ENCODE measurements at places on chromosomes 1 and 21. TPM values are rescaled to one million over a fixed set of nuclear protein-coding genes. Genes with fewer than 3 reads are reported as not detected.

Gene TMCC2
- polyA plus RNA-seq: 10.8 TPM

Gene CYP4A11
- polyA plus RNA-seq: not detected

Gene RNF207
- 28.1 TPM for polyA plus RNA-seq

Gene ADGRL2
- polyA plus RNA-seq: 62.7 TPM

Gene MPZ
- 12.5 TPM for polyA plus RNA-seq

Gene FAM167B
- polyA plus RNA-seq: 4.0 TPM

Gene ZNF691
- polyA plus RNA-seq: 10.8 TPM

Gene TLR5
- 5.7 TPM for polyA plus RNA-seq

Gene PM20D1
- not detected for polyA plus RNA-seq

Gene SLC44A5
- 0.30 TPM for polyA plus RNA-seq

Gene DEPDC1
- polyA plus RNA-seq: 7.1 TPM

Gene C1orf50
- polyA plus RNA-seq: 8.2 TPM

Gene OR2T11
- not detected for polyA plus RNA-seq

GRCh38 chr1:235632506-235633401, 16.8 kb downstream of the GNG4 start:
- DNase-seq: no peak

DNA sequence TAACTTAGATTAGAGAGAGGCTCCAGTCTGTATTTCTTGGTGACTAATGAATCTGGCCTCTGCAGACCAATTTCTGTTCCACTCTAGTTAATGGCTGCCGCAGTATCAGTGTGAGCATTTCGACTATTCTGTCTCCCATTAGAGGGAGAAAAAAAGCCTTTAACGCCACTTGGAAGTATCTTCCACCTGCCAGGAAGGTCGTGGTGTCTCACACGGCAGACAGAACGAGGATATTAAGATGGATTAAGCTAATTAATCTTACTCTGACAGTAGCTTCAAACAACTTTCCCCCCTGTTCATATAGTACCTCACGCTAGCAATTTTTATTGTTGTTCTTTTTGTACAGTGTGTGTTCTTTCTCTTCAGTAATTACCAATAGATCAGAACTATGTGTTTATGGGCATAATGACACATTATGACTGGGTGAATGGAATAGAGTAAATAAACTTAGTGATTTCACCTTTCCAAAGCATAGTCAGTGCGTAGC, 153.8 kb downstream of the ADGRL2 start:
- DNase-seq: no peak

- peak; percentile 28 for DNase-seq
These were observed 147.3 kb downstream of the DUSP10 start for GRCh38 chr1:221594576-221594975.

- peak; percentile 72 for DNase-seq
These were observed at the start of gene FMOD for GRCh38 chr1:203351037-203351625. FMOD (minus strand) TSS chr1:203351122; CDS start chr1:203348270, 2,852 bp downstream.

GRCh38 chr1:236122176-236122575, 20.2 kb upstream of the GPR137B start:
- DNase-seq: no peak

DNA sequence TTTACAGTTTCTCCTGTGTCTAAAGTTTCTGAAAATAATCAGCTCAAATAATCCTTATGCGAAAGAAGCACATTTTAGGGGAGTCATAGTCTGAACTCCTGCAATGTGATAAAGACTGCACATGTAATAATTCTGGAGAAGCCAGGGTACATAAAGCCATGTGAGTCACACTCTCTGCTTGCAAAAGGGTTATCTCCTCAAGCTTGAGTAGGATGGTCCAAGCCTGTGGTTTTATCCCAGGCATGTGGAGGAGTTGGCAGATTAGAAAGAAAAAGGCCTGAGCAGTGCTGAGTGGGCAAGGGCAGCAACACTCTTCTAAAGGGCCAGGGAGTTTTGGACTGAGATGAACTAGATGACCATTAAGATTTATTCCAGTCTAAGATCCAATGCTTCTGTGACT, 220.4 kb downstream of the RHOU start:
- DNase-seq: no peak

GRCh38 chr1:71303617-71304041, 222.8 kb upstream of the ZRANB2 start:
- no peak for DNase-seq

- DNase-seq: no peak
These were observed 719 bp downstream of the EYA3 start for GRCh38 chr1:28087614-28088167.

DNA sequence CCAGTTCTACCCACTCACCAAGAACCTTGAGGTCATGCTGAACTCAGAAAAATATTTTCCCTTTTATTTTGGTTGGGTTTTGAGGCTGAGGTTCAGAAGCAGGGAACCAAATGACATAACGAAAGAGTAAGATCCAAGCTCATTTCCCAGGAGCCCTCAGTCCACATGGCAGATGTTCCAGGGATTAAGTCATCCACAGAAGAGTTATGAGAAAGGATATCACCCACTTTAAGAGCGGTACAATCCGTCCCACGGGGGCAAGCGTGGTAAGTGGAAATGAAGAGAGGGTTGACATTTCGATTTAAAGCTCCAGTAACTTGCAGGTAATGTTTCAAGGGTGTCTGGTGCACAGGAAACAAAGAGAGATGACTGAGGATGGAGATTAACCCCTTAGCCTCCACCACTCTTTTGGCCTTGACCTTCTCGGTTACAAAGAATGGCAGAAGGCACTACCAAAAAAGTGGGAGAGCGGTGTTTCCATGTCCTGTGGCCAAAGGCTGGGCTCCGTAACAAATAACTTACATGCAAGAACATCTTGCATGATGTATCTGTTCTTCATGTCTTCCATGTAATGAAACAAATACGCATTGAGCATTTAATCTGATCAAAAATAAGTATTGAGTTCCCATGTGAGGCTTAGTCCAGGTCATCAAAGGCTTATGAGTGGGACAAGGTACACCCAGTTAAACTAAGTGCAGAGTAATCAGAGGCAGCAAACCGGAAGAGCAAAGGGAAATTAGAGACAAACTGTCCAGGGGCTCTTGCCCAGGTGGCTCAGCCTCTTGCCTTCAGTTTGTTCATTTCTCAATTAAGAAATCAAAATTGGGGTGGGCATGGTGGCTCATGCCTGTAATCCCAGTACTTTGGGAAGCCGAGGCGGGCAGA, 241.4 kb downstream of the TOMM20 start:
- peak; percentile 59 for DNase-seq

- no peak for DNase-seq
These were observed 9.7 kb downstream of the MX1 start for GRCh38 chr21:41435706-41436105.

GRCh38 chr1:227170361-227171166, 147.7 kb downstream of the CDC42BPA start:
- DNase-seq: no peak

DNA sequence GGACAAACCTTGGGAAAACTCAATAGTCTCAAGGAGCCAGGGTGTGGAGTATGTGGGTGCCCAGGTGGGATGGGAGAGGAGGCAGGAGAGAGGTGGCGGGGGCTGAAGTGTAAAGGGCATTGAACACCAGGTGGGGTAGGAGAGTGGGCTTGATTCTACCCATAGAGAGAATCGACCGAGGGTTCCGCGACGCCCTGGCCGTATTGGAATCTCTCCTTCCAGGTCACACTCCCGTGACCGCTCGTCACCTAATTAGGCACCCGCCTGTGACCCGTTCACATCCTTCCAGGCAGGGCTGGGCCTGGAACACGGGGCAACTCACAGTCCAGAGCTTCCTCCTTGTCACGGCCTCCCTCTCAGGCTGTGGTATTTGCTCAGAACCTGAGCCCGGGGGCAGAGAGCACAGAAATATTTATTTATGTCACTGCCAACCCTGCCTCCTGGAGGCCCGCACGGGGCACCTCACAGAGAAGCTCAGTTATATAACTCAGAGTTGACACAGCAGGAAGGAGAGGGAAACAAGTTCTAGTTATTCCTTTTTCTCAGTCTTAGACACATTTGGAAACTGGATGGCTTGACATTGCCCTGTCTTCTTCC, 12.0 kb downstream of the NCMAP start:
- DNase-seq: no peak

DNA sequence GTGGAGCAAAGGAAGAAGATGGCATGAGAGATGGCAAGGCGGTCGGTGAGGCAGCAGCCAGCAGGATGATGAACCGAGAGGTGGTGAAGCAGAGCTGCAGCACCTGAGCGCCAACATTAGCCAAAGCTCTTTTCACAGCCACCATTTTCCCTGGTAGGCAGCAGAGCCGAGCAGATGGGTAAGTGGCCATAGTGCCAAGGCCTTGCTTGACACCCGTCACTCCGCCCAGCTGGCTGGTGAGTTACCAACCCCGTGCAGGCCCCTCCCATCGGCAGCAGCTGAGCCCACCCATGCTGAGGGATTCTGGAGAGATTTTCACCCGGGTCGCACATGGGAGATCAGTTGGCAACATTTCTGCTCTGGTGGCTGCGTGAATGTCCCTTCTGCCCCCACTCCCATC, 647.7 kb downstream of the PTPRU start:
- no peak for DNase-seq

DNA sequence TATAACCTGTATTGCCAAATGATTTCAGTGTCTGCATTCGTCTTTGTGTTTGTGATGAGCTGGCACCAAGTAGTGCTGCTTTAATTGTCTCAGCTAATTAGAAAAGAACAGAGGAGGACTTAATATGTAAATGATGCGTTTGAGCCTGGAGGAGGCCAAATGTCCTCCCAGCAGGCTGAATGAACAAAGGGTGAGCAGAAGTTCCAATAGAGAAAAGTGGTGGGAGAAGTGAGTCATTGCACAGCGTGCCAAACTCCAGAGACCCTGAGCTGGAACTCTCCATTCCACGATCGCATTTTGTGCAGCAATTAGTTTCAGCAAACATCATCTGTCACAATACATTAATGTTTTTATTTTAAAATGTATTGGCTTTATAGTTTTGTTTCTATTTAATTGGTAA, 17.9 kb downstream of the ETV3L start:
- DNase-seq: no peak

- no peak for DNase-seq
These were observed 12.3 kb downstream of the RNU1-2 start for GRCh38 chr1:16907870-16908758.

DNA sequence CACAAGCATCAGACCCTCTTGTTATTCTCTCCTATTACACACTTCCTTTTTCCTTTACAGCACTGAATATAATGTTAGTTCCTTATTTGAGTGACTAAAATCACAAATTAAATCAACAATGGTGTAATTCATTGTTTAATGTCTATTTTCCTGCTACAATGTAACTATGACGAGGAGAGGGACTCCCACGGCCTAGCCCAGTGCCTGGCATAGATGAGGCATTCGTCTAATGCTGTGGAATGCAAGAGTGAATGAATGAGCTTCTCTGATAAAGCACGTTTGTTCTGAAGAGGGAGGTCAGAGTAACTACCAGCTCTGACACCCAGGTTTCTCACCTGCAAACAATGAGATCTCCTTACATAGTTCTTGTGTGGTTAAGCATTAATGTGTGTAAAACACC, 479.4 kb downstream of the OMA1 start:
- no peak for DNase-seq

GRCh38 chr1:24413350-24414163, at the start of gene STPG1:
STPG1 (minus strand) TSS chr1:24413782; CDS start chr1:24401388, 12,394 bp downstream.
- DNase-seq: no peak

GRCh38 chr1:80385650-80386049, 1379.1 kb upstream of the ADGRL4 start:
- DNase-seq: no peak

DNA sequence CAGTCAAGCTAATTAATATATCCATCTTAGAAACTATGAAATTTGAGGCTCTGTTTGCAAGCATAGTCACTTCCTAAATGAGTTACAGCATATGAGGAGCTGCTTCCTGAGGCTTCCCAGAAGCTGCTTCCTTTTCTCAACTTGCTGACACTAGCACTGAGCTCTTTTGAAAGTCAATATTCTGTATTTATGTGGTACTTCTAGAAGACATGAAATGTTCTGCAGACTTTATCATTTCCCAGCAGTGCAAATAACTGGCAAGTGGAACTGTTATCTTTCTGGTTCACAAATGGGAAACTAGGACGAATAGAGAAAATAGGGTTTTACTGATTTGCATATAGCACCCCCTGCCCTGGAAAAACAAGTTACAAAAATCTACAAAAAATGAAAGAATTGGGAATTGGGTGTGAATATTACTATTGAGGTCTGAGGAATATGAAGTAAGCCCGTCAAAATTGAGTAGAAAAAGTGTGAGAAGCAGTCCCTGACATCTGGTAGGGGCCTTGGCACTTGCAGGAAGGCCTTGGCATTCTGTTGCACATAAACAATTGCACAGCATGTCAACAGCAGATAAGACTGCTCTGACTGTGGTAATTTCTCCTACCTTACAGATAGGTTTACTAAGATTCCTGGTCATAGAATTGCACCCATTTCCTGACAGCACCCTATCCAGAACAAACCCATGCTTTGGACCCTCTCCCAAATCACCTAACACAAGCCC, 7.1 kb downstream of the GIPC2 start:
- no peak for DNase-seq

DNA sequence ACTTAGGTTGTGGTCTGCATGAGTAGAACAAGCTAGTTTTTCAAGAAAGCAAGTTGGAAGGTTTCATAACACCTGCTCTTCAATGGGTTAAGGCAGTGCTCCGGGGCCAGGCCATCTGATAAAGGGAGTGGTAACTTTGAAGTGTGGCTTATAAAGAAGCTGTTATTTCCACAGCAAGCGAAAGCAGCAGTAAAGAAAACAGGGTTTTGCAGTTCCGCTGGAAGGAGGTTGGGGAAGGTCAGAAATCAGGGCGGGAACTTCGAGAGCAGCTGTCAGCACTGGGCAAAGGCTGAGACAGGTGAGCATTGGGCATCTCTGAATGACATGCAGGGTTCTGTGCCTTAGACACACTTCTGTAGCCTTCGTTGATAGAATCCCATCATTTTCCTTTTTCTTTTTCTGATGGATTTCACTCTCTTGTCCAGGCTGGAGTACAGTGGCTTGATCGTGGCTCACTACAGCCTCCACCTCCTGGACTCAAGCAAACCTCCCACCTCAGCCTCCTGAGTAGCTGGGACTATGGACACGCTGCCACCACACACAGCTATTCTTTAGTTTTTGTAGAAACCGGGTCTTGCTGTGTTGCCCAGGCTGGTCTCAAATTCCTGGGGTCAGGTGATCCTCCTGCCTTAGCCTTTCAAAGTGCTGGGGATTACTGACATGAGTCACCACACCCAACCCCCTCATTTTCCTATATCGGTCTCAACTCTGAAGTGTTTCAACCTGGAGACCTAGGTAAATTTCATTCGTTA, 20.5 kb downstream of the TMEM51 start:
- no peak for DNase-seq

GRCh38 chr1:34778381-34778780, 2.6 kb upstream of the GJB3 start:
- no peak for DNase-seq

- DNase-seq: no peak
These were observed 295.5 kb downstream of the KCNT2 start for GRCh38 chr1:196312739-196313138.

DNA sequence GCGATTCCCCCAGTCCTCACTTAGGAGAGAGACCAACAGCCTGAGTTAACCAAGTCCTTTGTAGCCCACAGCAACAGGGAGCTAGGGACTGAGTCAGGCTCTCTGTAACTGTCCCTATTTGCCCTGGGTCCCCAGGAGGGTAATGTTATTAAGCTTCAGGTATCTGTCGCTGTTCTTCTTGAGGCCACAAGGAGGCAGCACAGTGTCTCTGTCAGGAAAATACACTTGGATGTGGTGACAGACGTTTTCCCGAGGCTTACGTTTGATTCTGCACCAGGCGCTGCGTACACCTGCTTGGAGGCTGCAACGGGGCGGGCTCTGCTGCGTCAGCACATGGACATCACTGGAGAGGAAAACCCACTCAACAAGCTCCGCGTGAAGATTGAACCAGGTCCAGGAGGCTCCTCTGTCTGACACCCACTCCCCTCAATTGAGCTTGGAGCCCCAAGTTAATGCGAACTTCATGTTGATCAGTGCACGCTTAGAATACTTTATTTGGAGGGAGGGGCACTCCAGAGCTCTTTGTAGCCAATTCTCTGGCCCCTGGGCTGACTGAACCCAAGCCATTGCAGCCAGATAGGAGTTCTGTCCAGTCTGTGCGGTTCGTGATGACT, 10.7 kb upstream of the ELF3 start:
- no peak for DNase-seq
